ENCODE measurements at places on chromosomes 5 and 9. TPM values are rescaled to one million over a fixed set of nuclear protein-coding genes. Genes with fewer than 3 reads are reported as not detected.

DNA sequence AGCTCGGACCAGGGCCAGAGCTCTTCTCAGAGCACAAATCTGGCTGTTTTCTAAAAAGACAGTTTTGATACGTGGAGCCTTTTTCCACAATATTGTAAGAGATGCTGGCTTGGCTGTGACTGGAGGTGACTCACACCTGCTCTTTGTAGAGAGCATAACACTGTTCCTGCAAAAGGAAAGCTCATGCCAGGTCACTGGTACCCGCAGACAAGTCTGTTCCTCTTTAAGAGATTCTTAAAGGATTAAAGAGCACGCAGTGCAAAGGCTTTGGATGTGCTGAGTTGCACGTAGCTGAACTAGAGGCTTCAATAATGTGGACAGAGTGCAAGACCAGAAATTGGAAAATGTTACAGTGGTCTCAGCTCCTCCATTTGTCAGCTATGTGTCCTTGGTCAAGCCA is 19.0 kb downstream of the ACTL7B start:
- no peak overlapping the region for H3K4me3 ChIP-seq
- no peaks in the 10 kb centered on the region for H3K36me3 ChIP-seq
- H3K27ac ChIP-seq, result no peak overlapping the region
- no peaks in the 10 kb centered on the region for H3K27me3 ChIP-seq
- DNase-seq, result no peak

DNA sequence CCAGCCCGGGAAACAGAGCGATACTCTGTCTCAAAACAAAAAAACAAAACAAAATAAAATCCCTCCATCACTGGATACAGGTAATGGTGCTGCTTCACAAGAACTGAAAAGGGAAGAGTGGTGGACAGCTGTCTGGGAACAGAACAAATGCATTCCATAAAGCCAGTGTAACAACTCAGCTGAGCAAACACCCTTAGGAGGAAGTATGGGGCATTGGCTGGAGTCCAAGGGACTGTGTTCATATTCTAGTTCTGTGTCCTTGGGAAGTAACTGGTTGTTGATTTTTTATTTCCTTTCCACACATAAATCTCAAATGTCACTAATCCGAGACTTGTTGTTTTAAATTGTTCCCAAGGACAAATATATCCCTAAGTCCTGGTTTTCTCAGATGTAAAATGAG is 38.3 kb downstream of the HTR1A start:
- no peaks in the 10 kb centered on the region for H3K27me3 ChIP-seq
- no peak overlapping the region for H3K27ac ChIP-seq
- no peak for DNase-seq
- H3K36me3 ChIP-seq, result no peaks in the 10 kb centered on the region
- H3K4me3 ChIP-seq, result no peak overlapping the region

DNA sequence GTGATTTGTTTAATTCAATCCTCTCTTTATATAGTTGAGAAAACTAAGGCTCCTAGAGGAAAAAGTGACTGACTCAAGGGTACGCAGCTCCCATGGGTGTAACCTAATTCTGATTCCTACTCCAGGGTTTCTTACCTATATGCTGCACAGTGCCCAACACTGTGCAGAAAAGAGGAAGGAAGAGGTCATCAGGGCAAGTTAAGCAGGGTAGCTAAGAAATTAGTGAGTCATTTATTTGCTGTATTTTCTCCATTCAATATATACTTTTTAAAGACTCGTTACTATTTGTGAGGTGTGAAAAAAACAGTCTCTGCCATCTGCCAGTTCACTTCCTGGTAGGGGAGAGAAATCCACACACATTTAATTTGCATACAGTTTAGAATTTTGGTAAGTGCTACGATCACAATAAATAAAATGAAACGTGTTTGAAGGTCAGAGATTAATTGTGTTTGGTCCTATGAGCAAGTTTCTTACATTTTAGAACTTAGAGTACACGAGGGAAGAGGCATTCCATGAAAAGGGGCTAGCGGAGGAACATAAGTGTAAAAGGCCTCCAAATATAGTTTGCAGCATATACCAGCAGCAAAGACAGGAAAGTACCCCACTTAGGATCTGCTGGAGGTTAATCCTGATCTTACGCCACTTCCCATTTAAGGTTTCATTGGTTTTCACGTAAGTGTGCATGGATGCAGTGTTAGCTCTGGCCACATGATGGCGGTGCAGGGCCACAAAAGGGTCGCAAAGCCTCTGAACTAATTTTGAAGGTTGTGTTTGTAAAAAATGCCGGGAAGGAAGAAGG is 59.9 kb upstream of the TLR4 start:
- peaks cover 3% of the 10 kb centered on the region for H3K4me1 ChIP-seq
- peak overlapping the region; percentile 24 for H3K27ac ChIP-seq
- H3K27me3 ChIP-seq, result peaks cover 17% of the 10 kb centered on the region
- H3K36me3 ChIP-seq, result no peaks in the 10 kb centered on the region
- peak overlapping the region; percentile 30 for H3K4me3 ChIP-seq
- peak; percentile 14 for DNase-seq

GRCh38 chr9:93126825-93127368 is 7.2 kb downstream of the NINJ1 start:
- H3K4me1 ChIP-seq, result peaks cover 52% of the 10 kb centered on the region
- no peak for DNase-seq
- H3K36me3 ChIP-seq, result peaks cover 17% of the 10 kb centered on the region
- no peaks in the 10 kb centered on the region for H3K27me3 ChIP-seq
- H3K27ac ChIP-seq, result peak overlapping the region; percentile 34

DNA sequence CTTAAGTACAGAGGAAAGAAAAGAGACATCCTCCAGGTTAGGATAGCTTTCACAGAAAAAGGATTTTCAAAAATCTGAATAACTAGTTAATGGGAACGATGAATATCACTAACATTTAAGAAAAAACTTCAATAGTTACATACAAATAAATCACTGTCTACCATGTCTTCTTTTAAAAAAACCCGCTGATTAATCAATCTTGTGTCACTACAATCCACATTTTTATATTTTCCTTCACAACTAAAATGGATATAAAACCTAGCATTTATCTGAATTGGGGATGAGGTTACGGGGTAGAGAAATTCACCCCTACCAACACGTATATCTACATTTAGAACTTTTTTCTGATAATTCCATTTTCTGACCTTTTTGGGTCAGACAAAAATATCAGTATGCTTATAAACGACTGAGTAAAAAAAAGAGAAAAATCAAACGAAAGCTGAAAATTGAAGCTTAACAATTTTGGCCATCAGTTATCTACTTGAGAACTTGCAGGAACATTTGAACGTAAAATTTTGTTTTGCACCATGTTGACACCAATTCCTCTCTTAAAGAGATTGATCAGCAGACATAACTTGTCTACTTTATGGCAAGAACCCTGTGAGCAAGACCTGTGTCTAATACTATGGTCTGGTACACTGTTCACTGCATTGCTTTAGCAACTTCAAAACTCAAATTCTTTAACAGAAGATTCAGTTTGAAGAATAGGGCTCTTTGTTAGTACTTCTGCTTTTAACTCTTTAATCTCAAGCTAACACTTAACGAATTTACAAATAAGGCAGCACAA is 4.8 kb downstream of the NR3C1 start:
- no peaks in the 10 kb centered on the region for H3K27me3 ChIP-seq
- no peak for DNase-seq

- no peaks in the 10 kb centered on the region for H3K4me1 ChIP-seq
- H3K27me3 ChIP-seq, result no peaks in the 10 kb centered on the region
- no peak overlapping the region for H3K4me3 ChIP-seq
- peaks cover 22% of the 10 kb centered on the region for H3K36me3 ChIP-seq
- no peak overlapping the region for H3K27ac ChIP-seq
- no peak for DNase-seq
Observed at GRCh38 chr5:113548396-113548795, 34.9 kb downstream of the YTHDC2 start.

Gene SLC4A9
- total RNA-seq, result not detected
